ENCODE measurements at places on chromosomes 3 and 15.
A peak's percentile ranks its signal among the peaks of the same experiment; 100 is the strongest.

- no peak for DNase-seq
These were observed 236.8 kb downstream of the TLE3 start for GRCh38 chr15:69860921-69861320.

DNA sequence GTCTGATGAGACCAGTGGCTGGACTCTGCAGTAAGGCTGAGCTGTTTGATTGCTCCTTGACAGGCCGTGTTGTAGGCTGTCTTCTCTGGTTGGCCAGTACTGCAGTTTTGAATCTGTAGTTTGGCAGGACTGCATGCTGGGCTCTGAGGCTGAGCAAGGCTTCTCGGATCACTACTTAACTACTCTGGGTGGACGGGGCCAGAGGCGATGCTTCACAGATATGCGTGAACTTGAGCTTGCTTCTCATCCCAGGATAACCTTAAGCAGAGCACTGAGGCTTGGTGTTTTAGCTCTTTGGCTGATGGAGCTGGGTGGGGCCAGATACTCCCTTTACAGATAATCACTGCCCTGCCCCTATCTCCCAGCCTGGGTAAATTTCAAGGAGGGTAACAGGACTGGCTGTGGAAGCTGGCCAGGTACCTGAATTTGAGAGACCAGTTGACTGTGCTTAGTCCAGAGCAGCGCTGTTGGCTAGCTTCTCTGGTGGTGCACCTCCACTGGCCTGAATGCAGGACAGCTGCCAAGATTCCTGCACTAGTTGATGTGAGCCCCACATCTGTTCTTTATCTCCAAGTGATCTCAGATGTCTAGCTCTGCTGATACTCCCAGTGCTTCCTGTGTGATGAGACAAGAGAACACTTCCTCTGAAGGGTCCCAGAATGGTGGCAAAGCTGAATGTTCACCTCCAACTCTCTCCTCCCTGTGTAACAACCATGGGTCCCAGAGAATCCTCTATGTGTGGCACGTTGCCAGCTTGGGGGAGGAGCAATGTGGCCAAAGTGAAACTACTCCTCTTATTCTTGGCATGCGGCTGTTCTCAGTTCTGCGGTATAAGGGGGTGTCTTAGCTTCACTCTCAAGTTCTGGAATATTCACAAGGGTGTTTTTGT is 37.9 kb downstream of the RPL39L start:
- DNase-seq: peak; percentile 52

- no peak for DNase-seq
These were observed 271.2 kb downstream of the FAM43A start for GRCh38 chr3:194956697-194957396.

DNA sequence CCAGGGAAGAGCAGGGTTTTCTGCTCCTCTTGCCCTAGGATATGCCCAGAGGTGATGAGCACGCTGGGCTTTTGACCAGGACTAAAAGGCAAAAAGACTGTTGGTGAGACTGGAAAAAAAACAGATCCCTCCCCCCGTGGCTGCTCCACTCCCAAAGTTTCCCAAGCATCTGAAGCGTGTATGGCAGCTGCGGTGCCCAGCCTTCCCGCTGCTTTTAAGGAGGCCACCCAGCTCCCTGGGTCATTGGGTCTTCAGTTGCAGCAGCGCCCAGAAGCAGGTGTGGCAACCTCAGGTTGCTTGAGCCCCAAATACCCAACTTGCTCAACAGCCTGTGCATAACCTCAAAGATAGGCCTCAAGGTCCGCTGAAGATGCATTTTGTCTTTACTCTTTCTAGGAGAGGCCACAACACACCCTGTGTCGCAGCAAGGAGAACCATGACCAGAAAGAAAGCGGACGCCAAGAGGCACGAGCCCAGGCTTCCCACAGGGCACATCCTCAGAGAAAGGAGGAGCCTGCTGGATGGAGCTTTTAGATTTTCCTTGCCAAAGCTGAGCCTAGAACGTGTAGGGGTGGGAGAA is 2.0 kb downstream of the SRGAP3 start:
- DNase-seq: no peak

DNA sequence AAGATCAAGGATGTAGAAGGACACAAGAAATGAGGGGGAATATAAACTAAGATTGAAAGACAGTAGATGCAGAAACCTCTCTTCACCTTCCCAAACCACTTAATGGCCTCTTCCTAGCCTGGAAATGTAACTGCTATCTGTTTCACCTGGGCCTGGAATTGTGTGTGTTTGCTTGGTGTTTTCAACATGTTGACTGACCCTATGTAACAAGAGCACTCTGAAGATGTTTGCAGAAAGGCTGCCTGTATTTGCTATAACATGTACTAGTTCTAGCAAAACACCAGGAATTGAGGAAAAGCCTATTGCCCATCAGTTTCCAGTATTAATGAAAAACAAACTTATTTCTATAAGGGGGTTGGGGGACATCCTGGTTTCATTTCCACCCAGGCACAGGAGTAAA is 248.3 kb downstream of the WDR72 start:
- DNase-seq: no peak

- DNase-seq: no peak
These were observed 10.4 kb upstream of the SEMA4B start for GRCh38 chr15:90190606-90191343.

GRCh38 chr3:19114461-19114860 is 33.8 kb upstream of the KCNH8 start:
- no peak for DNase-seq

- no peak for DNase-seq
These were observed 74.3 kb upstream of the SLC7A14 start for GRCh38 chr3:170660139-170660538.

- no peak for DNase-seq
These were observed 706 bp upstream of the RPL35A start for GRCh38 chr3:197949191-197949777.

- DNase-seq: no peak
These were observed 23.1 kb downstream of the CXCR6 start for GRCh38 chr3:45966371-45966791.

GRCh38 chr3:72664184-72664975 is 183.9 kb downstream of the SHQ1 start:
- DNase-seq: no peak

DNA sequence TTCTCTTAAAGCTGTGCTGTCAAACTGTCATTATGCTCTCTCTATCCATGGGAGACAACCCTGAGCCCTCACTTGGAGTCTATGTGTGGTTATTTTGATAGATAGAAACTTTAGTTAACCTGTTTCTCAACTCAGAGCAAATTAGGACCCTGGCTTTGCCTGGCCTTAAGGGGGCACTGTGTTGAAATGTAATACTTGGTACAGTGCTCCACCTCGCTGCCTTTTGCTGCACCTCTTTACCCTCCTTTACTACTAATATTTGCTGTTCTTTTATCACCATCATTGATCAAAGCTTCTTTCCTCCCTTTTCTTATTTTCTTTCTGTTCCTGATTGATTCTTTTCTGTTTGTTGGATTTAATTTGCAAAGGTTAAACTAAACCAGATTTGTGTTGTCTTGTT is 34.3 kb downstream of the STT3B start:
- no peak for DNase-seq

DNA sequence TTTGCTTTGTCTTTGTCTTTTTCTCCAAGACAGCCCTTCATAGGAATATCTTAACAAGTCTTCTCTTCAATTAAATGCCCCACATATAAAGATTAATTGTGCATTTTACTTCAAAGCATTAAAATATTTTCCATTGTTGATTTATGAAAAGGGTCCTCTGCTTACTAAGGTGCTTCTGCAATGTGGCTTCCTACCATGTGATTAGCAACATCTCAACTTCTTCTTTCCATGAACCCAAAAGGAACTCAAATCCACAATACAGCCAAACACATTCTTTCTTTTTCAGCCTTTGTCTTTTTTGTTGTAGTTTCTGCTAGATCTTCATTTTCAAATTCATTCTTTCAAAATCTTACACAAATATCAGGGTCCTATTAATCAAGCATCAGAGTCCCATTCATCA is 309.2 kb downstream of the NSUN3 start:
- no peak for DNase-seq

DNA sequence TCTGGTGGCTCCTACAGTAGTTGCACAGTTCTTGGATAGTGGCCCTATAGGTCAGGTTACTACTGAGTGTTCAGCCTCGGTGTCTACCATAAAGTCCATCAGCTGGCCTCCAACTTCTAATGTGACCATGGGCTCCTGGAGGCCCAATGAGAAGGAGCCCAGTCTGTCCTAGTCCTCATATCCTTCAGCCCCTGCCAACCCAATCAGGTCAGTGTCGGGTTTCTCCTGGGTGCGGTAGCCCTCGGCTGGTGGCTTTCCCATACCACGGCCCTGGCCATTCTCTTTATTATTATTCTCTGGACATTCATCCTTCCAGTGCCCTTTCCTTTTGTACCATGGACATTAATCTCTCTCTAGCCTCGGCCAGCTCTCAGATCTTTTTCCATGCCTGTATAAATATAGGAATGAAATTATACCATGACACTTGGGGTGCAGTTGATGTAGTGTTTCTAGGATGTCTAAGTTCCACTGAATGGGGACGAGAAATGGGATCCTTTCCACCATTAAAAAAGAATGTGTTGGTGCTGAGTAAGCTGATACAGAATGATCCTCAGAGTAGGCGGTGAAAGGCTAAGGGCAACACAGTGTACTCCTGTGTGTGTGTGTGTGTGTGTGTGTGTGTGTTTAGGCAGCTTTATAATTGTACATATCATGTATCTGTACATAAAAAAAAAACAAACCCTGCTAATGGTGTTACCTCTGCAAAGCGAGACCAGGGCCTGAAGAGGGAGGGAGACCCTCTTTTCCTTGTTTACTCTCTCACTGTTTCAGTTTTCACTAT is 19.3 kb upstream of the NOX5 start:
- no peak for DNase-seq

DNA sequence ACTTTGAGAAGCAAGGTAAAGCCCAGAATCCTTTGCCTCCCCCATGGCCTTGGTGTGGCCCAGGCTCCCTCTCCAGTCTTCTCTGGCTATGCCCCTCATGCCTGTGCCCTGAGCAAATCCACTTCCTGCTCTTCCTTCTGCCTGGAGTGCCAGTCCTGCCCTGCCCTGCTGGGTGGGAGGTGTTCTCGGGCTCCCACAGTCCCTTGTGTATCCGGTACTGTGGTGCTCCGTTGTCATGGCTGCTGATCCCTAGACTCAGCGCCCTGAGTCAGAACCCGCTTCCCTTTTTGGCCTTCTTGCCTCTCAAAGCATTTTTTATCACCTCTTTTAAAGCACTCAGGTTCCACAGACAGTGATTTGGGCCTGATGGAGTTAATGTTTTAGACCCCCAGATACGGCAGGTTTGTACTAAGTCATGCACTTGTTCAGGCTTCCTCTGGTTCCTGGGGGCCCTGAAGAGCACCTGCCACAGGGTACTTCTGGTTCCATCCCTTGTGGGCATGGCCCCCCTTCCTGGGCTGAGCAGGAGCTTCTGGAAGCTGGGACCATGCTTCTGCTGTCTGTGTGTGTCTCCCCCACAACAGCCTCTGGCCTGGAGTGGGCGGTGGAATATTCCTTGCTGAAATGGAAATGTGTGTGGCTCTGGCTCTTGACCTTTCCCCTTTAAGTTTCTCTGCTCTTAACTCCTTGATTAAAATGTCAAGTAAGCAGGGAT is 29.6 kb upstream of the ADAMTS7 start:
- DNase-seq: no peak

DNA sequence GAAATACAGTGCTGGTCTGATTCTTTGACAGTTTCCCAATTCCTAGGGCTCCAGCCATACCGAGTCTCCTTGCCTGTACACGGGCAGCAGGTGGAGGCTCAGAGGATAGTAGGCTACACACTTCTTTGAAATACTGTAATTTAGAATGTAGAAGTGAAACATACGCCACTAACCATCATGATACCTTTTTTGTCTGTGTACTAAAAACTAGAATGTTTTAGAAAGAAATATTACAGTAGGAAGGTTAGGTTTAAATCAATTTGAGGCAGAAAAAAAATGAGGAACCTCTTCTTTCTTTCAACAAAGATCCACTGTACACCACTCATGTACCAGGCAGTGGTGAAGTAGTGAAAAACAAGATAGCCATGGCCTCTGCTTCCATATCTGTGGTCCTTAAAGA is 354.7 kb downstream of the MCTP2 start:
- DNase-seq: no peak

GRCh38 chr3:181311186-181311585 is 321.6 kb upstream of the DNAJC19 start:
- no peak for DNase-seq

DNA sequence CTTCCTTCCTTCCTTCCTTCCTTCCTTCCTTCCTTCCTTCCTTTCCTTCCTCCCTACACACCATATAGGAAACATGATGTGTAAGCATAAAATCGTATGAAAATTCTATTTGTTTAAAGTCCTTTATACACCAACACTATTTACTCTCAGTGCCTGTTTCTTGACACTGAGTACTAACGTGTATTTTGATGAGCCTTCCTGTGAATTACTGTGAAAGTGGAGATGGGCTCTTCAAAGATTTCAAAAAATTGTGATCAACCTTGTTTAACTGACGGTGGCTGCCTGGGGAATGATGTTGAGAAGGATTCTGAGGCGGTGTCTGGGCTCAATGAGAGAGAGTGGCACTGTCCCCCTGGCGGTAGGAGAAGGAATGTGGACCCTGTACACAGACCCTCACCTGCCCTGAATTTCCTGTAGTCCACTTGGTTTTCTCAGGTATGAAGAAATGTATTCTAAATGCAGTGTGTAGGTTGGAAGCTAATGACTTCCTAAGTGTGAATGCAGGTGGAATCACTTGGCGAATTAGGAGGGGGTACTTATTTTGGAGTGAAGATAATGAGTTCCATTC is 237.9 kb downstream of the GAP43 start:
- DNase-seq: no peak

- no peak for DNase-seq
These were observed 91.8 kb upstream of the LMOD3 start for GRCh38 chr3:69214241-69214640.

GRCh38 chr3:67678665-67679064 is 24.3 kb upstream of the SUCLG2 start:
- no peak for DNase-seq

GRCh38 chr3:182413061-182413460 is 380.2 kb upstream of the ATP11B start:
- DNase-seq: no peak

DNA sequence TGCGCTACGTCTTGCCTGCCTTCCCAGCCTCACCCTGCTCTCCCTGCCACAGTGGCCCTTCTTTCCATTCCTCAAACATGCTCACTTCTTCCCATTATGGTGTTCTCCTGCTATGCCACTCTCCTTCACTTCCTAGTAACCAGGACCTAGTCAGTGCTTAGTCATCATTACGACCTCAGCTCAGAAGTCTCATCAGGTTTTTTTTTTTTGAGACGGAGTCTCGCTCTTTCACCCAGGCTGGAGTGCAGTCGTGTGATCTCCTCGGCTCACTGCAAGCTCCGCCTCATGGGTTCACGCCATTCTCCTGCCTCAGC is 149.5 kb downstream of the GREM1 start:
- DNase-seq: no peak

DNA sequence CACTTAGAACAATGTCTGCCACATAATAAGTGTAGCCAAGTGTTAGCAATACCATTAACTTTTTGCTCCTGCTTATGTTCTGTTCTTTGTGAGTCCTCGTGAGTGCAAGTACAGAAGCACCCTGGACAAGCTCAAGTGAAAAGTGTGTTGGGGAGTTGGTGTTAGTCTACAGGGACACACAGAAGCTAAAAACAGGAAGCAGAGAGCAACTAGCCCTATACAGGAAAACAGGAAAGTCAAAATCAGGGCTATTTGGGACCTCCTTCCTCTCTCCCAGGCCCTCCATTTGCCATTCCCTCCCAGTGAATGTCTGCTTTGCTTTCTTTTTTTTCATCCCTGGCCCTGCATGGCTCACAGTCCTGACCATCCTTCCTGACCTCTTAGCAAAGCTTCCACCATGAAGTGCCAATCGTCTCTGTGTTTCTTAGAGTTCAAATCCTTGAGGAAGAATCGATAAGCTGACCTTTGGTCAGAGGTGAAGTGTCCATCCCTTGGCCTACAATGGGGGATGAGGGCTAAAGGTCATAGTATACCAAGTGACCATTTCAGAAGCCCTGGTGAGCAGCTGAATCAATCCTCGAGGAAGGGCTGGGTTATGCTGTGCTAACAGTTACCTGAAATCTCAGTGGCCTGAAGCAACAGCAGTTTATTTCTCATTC is 328.2 kb downstream of the SHQ1 start:
- DNase-seq: no peak

Data from stimulated activated CD4-positive, alpha-beta T cell treated with anti-CD3 and anti-CD28 coated beads, Interleukin-12 subunit alpha, Interleukin-12 subunit beta, amount 100 ng/mL, for 24 hours (primary cell).